ENCODE measurements at places on chromosomes 11 and 22.
A peak's percentile ranks its signal among the peaks of the same experiment; 100 is the strongest.

GRCh38 chr11:120563703-120564572 is 52.4 kb downstream of the GRIK4 start:
- peak; percentile 59 for DNase-seq

GRCh38 chr11:61713906-61714305 is 33.7 kb downstream of the DAGLA start:
- DNase-seq: no peak

- no peak for DNase-seq
These were observed 874.5 kb downstream of the BRD1 start for GRCh38 chr22:48953103-48953720.

- DNase-seq: no peak
These were observed 928.1 kb downstream of the TBC1D22A start for GRCh38 chr22:47690586-47690985.

DNA sequence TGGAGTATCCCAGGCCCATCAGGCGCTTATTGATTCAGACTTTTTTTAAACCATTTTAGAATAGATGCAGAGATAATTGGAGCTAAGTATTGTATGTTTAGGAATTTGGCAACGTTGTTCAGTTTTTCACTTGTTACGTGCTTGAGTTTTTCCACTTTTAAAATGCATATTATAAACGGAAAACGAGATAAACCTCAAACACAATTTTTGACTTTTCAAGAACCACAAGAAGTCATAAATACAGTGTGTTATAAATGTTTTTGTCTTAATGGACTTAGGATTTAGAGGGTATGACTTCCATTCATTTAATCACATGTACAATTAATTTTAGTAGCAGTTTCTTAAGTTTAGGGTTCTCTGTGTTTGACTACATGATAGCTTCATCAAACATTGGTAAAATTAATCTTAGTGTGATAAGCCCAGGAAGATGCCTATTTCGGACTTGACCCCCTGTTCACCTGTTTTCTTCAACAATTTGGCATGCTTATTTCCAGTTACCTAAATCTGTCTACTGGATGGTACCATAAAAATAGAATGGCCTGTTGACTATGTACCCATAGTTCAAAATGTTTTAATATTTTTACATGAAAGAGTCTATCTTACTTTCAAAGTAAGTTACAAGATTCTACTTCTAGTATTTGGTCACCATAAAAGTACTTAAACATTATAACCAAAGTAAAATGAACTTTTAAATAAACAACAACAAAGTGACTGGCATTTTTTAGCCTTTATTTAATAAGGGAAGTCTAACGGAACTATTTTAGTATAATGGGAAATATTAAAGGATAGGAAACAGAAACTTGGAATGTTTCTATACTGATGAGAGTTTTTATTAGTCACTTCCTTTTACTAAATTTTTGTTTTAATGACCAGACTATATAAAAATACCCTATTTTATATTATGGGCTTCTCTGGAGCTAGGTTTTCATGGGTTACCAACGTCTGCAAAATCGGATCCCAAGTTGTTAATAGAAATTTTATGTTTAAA is 1.4 kb downstream of the ZC3H12C start:
- no peak for DNase-seq

DNA sequence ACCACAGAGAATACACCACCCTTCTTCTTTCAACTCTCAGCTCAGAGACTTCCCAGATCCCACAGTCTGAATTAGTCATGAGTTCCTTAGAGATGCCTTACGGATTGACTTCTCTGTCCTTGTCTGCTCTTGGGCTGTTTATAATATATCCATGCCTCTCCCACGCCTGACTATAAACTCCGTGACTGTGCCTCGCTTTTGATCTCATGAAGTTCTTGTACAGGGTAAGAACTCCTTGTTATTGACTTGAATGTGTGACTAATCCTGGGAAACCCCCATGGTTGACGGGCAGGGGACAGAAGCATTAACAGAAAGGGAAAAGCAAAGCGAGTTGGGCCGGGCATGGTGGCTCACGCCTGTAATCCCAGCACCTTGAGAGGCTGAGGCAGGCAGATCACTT is 62.4 kb upstream of the POU2AF1 start:
- peak; percentile 72 for DNase-seq

- no peak for DNase-seq
These were observed 62.1 kb downstream of the ADAMTS15 start for GRCh38 chr11:130510407-130511006.

DNA sequence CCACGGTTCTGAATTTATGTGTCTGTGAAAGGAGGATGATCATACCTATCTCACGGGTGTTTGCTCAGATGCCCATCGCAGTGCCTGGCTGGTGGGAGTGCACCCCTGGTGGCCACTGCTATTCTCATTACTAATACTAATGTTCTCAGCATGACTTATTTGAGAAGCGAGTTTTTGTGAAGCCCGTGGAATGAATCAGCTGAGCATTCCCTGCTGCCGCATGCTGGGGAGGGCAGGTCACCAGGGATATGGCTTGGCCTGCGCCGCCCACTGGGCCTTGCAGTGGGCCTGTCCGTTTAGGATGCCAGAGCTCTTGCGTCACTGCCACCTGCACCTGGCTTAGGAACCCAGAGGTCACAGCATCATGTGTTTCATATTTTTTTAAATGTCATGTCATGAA is 16.9 kb downstream of the CTTN start:
- DNase-seq: no peak

GRCh38 chr11:114813189-114813718 is 134.9 kb downstream of the NXPE2 start:
- DNase-seq: no peak

GRCh38 chr11:134380229-134380628 is 31.8 kb downstream of the B3GAT1 start:
- no peak for DNase-seq

DNA sequence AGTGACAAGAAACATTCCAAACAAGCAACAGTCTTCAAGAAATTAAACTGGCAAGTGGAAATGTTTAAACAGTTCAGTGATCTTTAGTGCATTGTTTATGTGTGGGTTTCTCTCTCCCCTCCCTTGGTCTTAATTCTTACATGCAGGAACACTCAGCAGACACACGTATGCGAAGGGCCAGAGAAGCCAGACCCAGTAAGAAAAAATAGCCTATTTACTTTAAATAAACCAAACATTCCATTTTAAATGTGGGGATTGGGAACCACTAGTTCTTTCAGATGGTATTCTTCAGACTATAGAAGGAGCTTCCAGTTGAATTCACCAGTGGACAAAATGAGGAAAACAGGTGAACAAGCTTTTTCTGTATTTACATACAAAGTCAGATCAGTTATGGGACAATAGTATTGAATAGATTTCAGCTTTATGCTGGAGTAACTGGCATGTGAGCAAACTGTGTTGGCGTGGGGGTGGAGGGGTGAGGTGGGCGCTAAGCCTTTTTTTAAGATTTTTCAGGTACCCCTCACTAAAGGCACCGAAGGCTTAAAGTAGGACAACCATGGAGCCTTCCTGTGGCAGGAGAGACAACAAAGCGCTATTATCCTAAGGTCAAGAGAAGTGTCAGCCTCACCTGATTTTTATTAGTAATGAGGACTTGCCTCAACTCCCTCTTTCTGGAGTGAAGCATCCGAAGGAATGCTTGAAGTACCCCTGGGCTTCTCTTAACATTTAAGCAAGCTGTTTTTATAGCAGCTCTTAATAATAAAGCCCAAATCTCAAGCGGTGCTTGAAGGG is 6.0 kb downstream of the MALAT1 start:
- peak; percentile 73 for DNase-seq

DNA sequence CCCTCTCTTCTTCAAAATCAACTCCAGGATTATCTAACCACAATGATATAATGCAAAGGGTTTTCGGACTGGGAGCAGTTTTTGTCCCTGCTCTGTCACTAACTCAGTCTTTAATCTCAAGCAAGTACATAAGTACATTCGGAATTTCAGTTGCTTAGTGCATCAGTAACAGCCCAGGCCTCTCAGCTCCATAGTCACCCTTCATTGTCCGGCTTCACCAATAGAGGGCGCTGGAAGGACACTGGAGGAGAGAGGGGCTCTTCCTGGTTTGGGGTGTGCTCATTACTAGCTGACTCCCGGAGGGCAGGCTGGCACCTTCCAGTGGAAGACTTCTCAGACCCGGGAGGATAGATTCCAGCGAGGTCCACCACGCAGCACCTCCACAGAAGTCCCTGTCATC is 90.4 kb upstream of the PDGFD start:
- DNase-seq: peak; percentile 88

DNA sequence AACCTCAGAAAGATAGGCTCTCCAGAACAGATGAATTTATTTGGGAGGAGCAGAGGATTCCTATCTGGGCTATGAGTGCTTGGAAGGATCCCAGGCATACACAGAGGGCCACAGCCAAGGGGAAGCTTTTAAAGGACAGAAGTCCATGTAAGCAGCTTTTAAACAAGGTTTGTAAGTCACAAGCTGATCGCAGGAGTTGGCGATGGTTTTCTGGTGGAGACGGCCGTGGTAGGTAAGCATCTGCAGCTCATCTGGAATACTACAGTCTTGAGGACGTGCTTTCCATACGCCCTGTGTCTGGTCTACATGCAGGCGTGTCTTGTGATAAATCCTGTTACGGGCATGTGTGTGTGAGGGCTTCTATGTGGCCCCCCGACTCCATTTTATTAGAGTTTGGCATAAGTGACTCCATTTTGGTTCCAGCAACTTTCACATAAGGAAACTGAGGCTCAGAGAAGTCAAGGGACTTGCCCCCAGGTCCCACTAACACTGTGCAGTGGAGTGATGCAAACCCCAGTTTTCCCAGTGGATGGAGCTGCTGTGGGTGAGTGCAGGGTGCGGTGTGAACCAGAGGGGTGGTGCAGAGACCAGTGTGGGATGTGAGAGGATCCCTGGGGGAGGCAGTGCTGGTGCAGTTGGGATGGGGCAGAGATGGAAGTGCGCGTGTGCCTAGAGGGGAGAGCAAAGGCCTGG is 11.8 kb upstream of the ACY3 start:
- no peak for DNase-seq

- DNase-seq: peak; percentile 58
These were observed 686 bp downstream of the USP2 start for GRCh38 chr11:119380827-119381180.

- no peak for DNase-seq
These were observed 28.4 kb downstream of the IZUMO1R start for GRCh38 chr11:94332814-94333213.

DNA sequence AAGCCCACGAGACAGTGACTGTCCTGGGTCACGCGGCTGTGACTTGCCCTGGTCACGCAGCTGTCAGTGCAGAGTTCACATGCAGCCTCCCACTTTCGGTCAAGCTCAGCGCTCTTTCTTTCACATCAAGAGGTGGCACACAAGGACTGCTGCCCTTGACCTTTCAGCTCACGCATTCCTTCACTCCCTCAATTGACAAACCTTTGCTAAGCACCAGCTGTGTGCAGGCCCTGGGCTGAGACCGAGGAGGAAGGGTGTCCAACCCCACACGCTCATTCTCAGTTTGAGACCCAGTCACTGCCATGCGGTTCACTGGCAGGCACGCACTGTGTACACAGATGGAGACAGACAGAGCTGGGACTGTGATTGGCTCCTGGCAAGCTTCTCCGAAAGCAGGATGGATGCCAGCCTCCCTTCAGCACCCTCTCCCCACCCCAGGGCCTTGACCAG is 70.3 kb downstream of the SCUBE1 start:
- peak; percentile 13 for DNase-seq

GRCh38 chr11:11397036-11397415 is 44.0 kb upstream of the CSNK2A3 start:
- no peak for DNase-seq

DNA sequence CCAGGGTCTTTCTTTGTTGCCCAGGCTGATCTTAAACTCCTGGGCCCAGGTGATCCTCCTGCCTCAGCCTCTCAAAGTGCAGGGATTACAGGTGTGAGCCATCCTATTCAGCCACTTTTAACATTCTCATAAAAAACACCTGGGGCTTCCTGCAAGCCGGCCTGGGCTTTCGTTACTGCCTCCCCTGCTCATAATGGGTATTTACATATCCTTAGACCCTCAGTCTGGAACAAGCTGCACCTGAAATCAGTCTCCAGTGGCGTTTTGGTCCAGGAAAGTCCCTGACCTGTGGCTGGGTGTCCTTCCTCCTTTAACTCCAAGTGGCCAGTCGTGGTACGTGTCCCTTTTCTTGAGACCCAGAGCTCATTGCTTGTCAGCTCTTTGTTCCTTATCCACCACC is 320.7 kb downstream of the TMEM135 start:
- no peak for DNase-seq

DNA sequence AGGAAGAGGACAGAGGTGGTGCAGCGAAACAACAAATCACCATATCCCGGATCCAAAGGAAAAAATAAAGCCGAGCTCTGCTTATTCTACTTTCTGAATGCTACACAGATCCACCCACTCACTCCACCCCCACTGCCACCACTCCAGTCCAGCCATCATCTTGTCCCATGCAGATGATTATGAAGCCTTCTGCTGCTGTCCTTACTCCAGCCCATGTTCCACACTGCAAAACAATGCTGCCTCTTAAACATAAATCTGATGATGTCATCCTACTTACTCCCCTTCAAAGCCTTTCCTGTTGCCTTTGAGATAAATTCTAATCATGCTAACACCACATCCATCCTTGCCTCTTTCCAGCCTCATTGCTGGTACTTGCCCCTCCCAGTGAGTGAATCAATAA is 6.5 kb upstream of the DRD2 start:
- peak; percentile 39 for DNase-seq

DNA sequence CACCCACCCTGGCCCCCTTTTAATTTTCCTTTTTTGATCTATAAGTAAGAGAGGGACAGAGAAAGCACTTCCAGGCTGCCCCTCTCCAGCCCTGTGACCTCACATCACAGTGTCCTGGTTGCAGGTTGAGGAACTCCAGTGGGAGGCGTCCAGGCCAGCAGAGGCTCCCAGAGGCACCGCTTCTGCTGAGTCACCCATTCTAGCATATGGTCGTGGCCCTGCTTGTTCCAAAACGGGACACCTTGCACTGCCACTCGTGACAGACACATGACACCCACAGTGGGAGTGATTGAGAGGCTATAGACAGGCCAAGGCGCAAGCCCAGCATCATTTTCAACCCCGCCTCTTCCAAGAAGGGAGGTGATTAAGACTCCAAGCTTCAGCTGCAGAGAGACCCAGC is 16.0 kb upstream of the TMPRSS4 start:
- DNase-seq: peak; percentile 34

- no peak for DNase-seq
These were observed 83.8 kb downstream of the TBC1D22A start for GRCh38 chr22:46846150-46846831.

GRCh38 chr11:6799402-6799801 is at the start of gene OR6A2:
TSS of gene OR6A2 (minus strand) at chr11:6799689. CDS start at chr11:6795708, 3,981 bp downstream.
- DNase-seq: peak; percentile 49

GRCh38 chr22:30697975-30698374 is 3.3 kb downstream of the OSBP2 start:
- DNase-seq: no peak

GRCh38 chr11:48161951-48162884 is 54.4 kb upstream of the OR4B1 start:
- no peak for DNase-seq

- DNase-seq: no peak
These were observed 10.1 kb downstream of the C11orf91 start for GRCh38 chr11:33690290-33691065.

- DNase-seq: no peak
These were observed 53.0 kb upstream of the MPEG1 start for GRCh38 chr11:59265735-59266134.
